ENCODE measurements at places on chromosomes 13 and 19.
A peak's percentile ranks its signal among the peaks of the same experiment; 100 is the strongest.

DNA sequence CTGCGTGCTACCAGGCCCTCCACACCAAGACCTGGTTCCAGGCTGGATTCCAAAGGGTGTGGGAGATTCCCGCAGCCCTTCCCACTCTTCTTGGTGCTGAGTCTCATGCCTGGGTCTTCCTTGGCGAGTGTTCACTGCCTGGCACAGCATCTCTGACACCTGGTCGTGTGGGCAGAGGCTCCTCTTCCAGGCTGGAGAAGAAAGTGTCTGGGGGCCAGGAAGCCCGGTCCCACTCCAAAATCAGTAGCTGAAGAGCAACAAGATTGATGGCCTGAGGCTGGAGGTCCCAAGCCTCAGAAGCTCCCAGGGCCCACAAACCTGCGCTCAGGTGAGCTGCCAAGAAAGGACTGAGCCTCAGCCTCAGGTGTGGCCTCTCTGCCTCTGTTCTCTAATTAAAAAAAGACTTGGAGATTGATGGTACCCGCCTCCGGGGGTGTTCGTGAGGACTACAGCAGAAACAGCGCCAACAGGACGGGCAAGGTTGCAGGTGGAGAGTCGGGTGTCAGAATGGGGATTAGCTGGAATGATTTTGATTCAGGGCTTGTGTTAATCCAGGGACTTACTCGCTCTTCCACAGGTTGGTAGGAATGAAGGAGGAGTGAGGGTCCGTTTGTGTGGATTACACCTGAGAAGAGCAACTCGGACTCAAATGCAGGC is 217.5 kb downstream of the TEX29 start:
- DNase-seq: no peak

GRCh38 chr13:103694033-103694432 is 627.8 kb upstream of the SLC10A2 start:
- DNase-seq: no peak

DNA sequence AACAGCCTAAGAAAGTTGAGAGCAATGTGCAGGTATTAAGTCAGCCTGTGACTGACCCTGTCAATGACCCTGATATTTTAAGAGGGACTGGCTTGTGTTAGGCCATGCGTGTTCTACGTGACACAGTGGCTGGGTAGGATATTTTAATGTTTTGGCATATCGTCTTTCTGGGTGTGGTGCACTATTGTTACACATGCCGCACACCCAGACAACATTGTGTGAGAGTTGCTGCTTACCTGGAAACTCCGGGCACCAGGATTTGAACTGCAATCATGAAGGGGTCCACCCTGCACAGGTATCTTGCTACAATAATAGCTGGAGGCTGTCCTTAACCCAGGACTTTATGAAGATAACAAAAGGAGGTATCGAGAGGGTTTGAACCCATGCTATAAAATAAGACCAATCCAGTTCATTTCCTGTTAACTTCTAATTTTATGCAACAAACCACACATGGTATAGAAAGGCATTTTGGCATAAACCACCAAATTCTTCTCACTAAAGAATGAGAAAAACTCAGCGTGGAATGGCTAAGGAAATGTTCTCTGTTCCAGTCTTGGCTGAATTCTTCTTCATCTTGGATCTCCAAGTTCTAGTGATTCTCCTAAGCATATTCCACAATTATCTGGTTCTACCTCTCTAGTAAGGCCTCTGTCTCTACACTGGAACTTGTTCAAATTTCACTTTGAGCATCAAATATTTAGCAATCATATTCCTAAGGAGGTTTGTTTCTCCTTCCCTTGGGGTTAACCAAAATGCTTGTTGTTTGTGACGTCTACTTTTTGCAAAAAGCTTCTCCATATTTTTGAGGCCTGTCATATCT is 38.7 kb upstream of the POMP start:
- no peak for DNase-seq

- no peak for DNase-seq
These were observed 121.8 kb downstream of the TBC1D4 start for GRCh38 chr13:75360170-75360569.

DNA sequence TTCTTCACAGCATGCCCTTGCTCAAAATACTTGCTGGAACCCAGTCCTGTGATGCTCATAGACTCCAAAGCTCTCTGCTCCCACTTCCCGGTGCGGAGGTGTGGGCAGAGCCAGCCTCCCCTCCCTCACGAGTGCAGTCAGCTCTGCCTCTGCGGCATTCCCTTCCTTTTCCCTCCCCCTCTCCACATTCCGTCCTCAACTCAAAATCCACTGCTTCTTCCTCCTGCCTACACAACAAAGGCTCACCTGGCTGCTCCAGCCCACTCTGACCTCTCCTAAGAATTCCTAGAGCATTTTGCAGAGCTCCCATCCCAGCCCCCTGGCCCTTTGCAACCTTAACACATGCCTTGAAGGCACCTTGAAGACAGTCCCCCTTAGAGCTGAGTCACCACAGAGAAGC is 527.9 kb downstream of the MYO16 start:
- no peak for DNase-seq

- no peak for DNase-seq
These were observed 11.4 kb upstream of the CD22 start for GRCh38 chr19:35317464-35318043.

DNA sequence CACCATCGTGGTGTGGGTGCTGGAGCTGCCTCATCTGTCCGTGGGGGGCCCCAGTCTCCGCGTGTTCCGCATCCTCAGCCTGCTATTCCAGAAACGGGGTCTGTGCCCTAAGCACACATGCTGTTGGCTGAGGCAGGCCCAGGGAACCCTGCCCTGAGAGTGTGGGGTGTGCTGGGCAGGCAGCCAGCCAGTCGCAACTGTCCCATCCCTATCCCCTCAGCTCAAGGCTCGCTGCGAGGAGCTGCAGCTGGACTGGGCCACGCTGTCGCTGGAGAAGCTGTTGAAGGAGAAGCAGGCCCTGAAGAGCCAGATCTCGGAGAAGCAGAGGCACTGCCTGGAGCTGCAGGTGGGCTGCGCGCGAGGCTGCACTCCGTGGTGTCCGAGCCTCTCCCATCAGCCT is 21.9 kb downstream of the PLEKHJ1 start:
- no peak for DNase-seq

DNA sequence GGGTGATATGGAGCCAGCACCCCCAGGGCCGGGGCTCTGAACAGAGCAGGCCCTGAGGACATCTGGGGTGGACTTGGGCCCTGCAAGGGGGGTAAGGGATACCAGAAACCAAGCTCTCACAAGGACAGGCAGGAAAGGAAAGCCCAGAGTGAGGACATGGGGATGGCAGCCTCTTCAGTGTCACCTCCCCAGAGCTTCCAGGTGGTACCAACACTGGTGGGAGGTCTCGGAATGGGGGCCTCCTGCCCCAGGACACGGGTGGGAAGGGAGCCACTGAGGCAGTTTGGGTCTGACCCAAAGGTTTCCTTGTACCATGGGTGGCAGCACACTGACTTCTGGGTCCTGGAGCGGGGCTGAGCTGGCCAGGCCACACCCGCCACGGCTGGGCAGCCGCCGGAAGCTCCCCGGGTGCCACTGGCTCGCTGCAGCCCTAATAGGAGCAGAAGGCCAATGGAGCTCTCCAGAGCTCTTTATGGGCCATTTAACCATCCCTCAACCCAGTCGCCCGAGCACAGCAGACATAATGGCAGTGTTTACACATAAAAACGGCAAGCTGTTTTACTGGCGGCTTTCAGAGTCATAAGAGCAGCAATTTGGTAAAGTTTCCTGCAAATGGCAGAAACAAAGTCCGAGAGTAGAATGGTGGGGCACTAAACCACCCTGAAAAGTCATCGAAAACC is 59.3 kb downstream of the PEPD start:
- DNase-seq: no peak

GRCh38 chr19:22426901-22427300 is 4.8 kb upstream of the ZNF98 start:
- no peak for DNase-seq

GRCh38 chr19:12159773-12160414 is 3.0 kb upstream of the ZNF136 start:
- DNase-seq: no peak

DNA sequence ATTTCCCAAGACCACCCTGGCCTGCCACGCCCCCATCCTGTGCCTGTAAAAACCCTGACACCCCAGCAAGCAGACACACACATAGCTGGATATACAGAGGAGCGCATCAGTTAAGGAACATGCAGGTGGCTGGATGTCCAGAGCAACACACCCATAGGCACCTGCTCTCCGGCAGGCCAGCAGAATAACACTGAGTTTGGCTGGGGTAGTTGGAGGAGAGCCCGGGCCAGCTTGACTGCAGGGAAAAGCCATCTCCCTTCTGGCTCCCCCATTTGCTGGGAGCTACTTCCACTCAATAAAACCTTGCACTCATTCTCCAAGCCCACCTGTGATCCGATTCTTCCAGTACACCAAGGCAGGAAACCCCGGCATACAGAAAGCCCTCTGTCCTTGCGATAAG is 8.9 kb downstream of the RASL11A start:
- no peak for DNase-seq

DNA sequence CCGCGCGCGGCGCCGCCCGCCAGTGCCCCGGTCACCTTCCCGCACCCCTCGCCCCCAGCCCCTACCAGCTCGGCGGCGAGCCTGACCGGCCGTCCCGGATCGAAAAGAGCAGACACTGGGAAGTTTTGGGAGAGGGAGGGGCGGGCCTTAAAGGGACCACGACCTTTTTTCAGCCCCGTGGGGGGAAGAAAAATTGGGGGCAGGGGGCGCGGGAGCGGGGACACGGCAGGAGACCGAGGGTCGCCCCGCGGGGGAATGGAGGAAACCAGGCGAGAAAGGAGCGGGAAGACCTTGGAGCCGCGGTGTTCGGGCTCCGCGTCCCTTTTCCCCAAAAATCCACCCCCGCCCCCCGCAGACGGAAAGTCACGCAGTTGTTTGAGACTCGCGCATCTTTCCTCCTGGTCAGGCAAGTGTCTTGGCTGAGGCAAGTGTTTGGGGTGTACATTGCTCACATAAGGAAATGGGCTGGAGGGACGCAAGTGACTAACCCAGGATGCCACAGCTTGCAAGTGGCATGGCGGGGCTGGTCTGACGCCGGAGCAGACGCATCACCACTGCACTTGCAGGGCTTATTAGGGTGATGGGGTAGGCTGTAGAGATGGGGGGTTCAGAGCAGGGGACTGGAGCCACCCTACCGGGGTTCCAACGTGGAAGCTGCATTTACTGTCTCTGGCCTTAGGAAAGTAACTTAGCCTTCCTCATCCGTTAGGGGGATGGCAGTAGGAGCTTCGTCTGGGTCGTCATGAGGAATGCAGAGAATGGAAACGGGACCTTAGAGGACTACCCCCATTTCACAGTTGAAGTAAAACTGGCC is 2.7 kb upstream of the HNRNPL start:
- peak; percentile 39 for DNase-seq

DNA sequence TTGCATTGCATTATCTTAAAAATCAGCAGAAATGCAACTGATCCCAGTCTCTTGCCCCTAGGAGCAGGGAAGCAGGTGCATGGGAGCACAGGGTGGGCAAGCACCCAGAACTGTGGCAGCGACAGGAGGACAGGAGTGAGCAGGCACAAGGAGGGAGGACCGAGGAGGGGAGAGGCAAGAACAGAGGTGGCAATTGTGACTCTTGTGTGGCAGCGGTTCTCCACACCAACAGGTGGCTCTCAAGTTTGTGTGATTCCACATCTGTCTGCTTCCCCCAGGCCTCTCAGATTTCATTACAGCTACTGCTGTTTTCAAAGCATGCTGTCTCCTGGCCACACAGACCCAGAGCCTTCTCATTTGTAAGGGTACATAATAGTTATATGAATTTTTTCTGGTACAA is 108.5 kb downstream of the STK24 start:
- DNase-seq: no peak

- no peak for DNase-seq
These were observed 548.2 kb upstream of the SLITRK1 start for GRCh38 chr13:84430446-84430845.

DNA sequence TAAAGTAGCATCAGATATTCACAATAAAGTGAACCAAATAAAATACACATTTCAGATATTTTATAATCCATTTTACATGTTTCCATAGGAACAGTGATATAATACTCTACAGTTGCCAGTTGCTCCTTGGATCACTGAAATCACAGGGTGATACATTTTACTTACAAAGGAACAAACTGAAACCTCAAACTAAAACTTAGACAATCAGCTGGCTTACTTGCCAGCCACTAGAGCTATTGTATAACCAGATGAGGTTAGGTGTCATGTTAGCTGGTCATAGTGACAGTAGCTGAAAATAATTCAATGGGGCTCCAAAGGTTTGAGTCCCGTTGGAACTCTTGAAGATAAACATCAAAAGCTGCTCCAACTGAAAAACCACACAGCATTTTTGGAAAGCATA is 274.6 kb downstream of the ITGBL1 start:
- no peak for DNase-seq

DNA sequence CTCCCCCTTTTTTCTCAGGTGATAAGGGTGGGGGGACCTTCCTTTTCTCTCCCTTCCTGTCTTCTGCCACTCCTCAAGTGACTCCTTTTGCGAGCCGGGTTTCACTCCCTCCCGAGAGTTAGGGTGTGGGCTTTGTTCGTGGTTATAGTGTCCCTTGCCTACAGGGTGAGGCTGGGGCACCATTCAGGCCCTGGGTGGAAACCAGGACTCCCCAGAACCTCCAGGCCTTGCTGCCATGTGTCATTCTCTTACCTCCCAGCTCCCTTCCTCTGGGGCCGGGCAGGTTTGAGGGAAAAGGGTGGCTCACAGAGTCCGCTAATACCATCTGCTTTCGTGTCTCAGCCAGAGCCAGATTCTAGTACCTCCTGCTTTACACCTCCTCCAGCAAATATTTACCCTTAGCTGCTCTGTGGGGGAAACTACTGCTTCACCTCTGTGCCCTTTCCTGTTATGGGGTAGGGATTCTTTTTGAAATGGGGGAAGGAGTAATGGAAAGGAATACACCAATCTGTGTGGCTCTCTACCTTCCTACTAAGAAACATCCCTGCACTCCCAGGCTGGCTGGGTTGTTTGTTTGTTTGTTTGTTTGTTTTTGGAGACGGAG is 2.8 kb downstream of the ACTN4 start:
- no peak for DNase-seq

DNA sequence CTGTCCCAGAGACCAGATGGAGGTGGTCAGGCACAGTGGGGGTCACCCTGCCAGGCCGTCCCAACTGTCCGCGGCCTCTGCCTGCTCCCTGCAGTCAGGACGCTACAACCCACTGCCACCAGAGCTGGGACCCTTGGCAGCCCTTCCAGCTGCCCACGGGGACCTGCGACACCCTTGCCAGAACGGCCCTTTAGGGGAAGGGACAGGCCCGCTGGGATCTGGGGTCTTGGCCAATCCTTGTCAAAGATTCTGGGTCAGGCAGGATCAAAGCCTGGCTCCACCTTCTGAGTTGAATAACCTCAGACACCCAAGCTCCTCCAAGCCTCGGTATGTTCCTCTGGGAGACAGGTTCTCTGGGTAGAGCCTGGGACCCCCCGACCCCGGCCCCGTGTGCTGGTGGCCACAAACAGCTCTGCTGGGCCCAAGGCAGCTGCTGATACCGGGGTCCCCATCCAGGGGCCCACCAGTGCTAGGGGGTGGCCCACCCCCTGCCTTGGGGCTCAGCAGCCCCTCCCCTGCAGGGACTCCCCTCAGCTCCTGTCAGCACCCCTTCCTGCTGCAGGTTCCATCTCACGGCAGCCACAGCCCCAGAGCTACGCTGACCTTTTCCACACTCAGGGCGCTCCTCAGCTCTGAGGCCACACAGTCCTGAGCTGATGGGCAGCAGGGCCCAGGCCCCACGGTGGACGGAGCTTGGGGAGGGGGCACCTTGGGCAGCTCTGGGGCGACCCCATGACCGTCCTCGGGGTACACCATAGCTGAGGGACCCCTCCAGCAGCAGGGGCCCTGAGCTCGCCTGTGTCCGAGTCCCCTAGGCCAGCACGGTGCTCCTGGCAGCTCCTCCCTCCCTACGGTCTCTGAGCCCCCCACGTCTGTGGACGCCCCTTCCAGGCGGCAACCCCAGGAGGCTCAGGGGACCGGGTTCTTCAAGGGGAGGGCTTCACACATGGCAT is 18.4 kb downstream of the SBNO2 start:
- no peak for DNase-seq

GRCh38 chr19:47111006-47111621 is 2.5 kb downstream of the ZC3H4 start:
- DNase-seq: no peak
